HT1080 (cell line): ENCODE measurements at places on chromosomes 6 and 20. TPM values are rescaled to one million over a fixed set of nuclear protein-coding genes. Genes with fewer than 3 reads are reported as not detected.

The LATS1 gene
- 15.0 and 17.9 TPM in 2 replicates for total RNA-seq

The GPX5 gene
- not detected in 2 replicates for total RNA-seq

The FOXP4 gene
- 4.9 and 10.8 TPM in 2 replicates for total RNA-seq

The IPCEF1 gene
- not detected in 2 replicates for total RNA-seq

The NKAPL gene
- not detected in 2 replicates for total RNA-seq

The KIAA1586 gene
- 7.9 and 8.6 TPM in 2 replicates for total RNA-seq

The ZC2HC1B gene
- total RNA-seq: not detected in 2 replicates
